ENCODE measurements at places on chromosomes 3 and 15. TPM values are rescaled to one million over a fixed set of nuclear protein-coding genes. Genes with fewer than 3 reads are reported as not detected.

LRRC31 gene
- total RNA-seq: 38.5 TPM

AMT gene
- total RNA-seq: 24.7 TPM

NPAP1 gene
- total RNA-seq: not detected

FBXO45 gene
- total RNA-seq: 10.1 TPM

NTRK3 gene
- 0.55 TPM for total RNA-seq

EIF4A2 gene
- total RNA-seq: 214 TPM

GOLGA6B gene
- not detected for total RNA-seq

FANCD2OS gene
- not detected for total RNA-seq

ASB14 gene
- total RNA-seq: not detected

ST3GAL6 gene
- total RNA-seq: 2.8 TPM

CD200R1 gene
- 0.49 TPM for total RNA-seq

AADACL2 gene
- total RNA-seq: 0.11 TPM

CORO2B gene
- 0.67 TPM for total RNA-seq

GOLGA8T gene
- total RNA-seq: 0.15 TPM

ZNF35 gene
- 7.0 TPM for total RNA-seq

ACP3 gene
- 32.6 TPM for total RNA-seq

GOLGA6L9 gene
- total RNA-seq: 3.8 TPM

ATOSA gene
- 59.0 TPM for total RNA-seq

PCNP gene
- total RNA-seq: 87.2 TPM

CCRL2 gene
- 18.3 TPM for total RNA-seq

SHC4 gene
- total RNA-seq: 0.81 TPM

CLRN1 gene
- total RNA-seq: not detected

FSD2 gene
- total RNA-seq: not detected

MUC20 gene
- total RNA-seq: 110 TPM

HHATL gene
- not detected for total RNA-seq

SAXO2 gene
- total RNA-seq: 1.5 TPM

P2RY12 gene
- total RNA-seq: 0.37 TPM

GNAT1 gene
- total RNA-seq: not detected

GOLGA8N gene
- 2.9 TPM for total RNA-seq

GJD2 gene
- not detected for total RNA-seq

LRRC34 gene
- total RNA-seq: 0.24 TPM

FSIP1 gene
- total RNA-seq: 8.6 TPM

NRROS gene
- 4.0 TPM for total RNA-seq

SCG5 gene
- 4.9 TPM for total RNA-seq

DNAJC13 gene
- total RNA-seq: 49.4 TPM

CPB1 gene
- total RNA-seq: 3.1 TPM
